Panc1 (cell line): ENCODE measurements at places on chromosomes 12 and 14. TPM values are rescaled to one million over a fixed set of nuclear protein-coding genes. Genes with fewer than 3 reads are reported as not detected.

The SPIC gene
- not detected for total RNA-seq

The NKX2-1 gene
- 0.13 TPM for total RNA-seq

The FAM222A gene
- 12.8 TPM for total RNA-seq

The B4GALNT1 gene
- 48.6 TPM for total RNA-seq

The SERPINA10 gene
- total RNA-seq = 0.03 TPM

The NFE2 gene
- 0.26 TPM for total RNA-seq

GRCh38 chr14:74832849-74833248 is 43.1 kb downstream of the PROX2 start:
- no peak overlapping the region for H3K4me3 ChIP-seq
- peaks cover 6% of the 10 kb centered on the region; the same call in 1 of the 2 replicates for H3K36me3 ChIP-seq
- H3K27me3 ChIP-seq = no peaks in the 10 kb centered on the region
- no peak for DNase-seq

The TAS2R10 gene
- 0.23 TPM for total RNA-seq
